ENCODE measurements at places on chromosomes 5 and 9.

DNA sequence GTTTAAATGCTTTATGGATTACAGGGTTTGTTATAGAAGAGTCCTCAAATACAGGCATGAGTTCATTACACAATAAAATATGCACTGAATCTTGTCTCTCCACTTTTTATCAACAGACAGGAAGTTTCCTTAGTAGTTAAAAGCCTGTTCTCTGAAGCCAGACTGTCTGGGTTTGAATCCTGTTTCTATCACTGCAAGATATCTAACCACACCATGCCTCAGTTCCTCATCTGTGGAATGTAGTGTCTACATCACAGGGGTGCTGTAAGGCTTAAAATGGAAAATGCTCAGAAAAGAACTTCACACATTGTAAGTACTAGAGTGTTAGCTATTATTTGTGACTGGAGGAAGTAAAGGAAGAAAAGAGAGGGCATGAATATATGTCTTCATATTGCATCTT lies 9.3 kb downstream of the LIX1 start:
- DNase-seq, result no peak

- DNase-seq, result no peak
These were observed 13.9 kb upstream of the OSMR start for GRCh38 chr5:38831909-38832308.

DNA sequence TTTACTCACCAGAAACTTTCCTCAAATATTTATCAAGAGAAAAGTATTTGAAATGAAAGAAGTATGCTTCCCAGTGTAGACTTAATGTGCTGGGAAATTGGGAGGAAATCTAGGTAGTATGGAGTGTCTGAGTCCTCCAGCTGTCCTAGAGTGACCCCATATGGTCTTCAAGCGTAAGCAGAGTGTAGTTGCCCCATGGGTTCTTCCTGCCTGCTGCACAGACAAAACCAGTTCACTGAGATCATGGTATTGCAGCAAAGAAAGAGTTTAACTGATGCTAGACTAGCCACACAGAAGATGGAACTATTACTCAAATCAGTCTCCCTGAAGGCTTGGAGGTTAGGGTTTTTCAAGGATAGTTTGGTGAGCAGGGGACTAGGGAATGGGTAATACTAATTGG lies 114.9 kb upstream of the PRLR start:
- no peak for DNase-seq

DNA sequence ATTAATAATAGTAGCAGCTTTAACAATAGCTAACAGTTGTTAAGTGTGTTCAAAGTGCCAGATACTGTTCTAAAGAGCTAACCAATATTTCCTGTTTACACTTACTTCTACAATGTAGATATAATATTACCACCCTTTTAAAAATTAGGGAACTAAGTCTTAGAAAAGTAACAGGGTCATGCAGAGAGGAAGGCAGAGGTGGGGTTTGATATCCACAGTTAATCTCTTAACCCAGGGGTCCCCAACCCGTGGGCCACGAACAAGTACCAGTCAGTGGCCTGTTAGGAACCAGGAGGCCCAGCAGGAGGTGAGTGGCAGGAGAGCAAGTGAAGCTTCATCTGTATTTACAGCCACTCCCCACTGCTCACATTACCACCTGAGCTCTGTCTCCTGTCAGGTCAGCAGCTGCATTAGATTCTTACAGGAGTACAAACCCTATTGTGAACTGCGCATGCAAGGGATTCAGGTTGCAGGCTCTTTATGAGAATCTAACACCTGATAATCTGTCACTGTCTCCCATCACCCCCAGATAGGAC lies 89.1 kb downstream of the ACTL7B start:
- DNase-seq, result no peak

GRCh38 chr5:79143684-79144379 lies 32.2 kb downstream of the BHMT start:
- DNase-seq, result no peak

DNA sequence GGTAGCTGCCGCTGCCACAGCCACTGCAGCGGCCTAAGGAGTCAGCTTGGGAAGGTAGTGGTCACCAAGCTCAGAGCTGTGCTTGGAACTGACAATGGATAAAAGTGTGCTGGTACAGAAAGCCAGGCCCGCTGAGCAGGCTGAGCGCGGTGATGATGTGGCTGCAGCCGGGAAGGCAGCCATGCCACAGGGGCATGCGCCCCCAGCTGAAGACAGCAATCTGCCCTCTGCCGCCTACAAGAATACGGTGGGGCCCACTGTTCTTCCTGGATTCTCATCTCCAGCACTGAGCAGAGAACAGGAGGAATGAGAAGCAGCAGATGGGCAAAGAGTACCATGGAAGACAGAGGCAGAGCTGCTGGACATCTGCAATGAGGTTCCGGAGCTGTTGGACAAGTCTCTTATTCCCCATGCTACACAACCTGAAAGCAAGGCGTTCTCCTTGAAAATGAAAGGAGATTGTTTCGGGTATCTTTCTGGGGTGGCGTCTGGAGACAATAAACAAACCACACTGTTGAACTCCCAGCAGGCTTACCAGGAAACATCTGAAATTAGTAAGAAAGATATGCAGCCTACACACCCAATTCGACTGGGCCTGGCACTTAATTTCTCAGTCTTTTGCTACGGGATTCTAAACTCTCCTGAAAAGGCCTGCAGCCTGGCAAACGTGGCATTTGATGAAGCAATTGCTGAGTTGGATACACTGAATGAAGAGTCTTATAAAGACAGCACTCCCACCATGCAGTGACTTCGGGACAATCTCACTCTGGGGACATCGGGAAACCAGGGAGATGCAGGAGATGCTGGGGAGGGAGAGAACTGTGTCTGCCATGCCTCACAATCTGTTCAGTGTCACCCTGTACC lies 22.8 kb upstream of the ANKRD18A start:
- no peak for DNase-seq

DNA sequence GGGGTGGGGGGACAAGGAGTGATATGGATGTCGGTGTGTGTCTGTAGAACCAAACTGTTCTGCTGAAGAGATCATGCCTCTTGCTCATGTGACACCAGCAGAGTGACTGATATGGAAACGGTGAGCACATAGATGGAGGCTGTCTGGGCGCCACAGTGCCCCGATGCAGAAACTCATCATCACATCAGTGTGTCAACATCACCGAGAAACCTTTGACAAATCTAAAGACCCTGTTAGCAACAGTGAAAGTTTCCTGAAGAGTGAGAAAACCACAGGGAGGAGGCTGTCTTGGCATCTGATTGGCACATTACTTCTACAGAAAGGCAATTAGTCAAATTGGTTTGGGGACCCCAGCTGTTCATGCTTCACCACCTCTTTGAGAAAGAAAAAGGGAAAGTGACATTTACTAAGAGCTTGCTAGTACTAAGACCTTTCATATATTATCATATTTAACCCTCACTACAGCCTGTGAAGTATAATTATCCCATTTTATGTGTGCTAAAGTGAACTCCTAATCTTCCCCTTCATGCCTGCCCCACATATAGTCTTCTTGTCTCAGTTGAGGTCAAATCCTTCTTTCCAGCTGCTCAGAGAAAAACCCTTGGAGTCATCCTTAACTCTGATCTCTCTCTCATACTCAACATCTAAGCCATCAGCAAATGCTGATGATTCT lies 25.6 kb downstream of the CSF2 start:
- DNase-seq, result peak; percentile 78

GRCh38 chr9:2686911-2687310 lies 30.4 kb upstream of the KCNV2 start:
- no peak for DNase-seq

GRCh38 chr5:41762426-41762825 lies 107.8 kb downstream of the OXCT1 start:
- no peak for DNase-seq

DNA sequence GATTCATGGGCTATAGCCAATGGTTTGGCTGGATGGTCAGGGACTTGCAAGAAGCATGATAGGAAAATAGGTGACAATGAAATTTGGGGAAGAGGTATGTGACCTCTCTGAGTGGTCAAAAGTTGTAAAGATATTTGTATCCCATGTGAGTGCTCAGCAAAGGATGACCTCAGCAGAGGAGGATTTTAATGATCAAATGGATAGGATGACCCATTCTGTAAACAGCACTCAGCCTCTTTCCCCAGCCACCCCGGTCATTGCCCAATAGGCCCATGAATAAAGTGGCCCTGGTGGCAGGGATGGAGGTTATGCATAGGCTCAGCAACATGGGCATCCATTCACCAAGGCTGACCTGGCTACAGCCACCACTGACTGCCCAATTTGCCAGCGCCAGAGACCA lies 138.4 kb upstream of the SPDL1 start:
- DNase-seq, result no peak

DNA sequence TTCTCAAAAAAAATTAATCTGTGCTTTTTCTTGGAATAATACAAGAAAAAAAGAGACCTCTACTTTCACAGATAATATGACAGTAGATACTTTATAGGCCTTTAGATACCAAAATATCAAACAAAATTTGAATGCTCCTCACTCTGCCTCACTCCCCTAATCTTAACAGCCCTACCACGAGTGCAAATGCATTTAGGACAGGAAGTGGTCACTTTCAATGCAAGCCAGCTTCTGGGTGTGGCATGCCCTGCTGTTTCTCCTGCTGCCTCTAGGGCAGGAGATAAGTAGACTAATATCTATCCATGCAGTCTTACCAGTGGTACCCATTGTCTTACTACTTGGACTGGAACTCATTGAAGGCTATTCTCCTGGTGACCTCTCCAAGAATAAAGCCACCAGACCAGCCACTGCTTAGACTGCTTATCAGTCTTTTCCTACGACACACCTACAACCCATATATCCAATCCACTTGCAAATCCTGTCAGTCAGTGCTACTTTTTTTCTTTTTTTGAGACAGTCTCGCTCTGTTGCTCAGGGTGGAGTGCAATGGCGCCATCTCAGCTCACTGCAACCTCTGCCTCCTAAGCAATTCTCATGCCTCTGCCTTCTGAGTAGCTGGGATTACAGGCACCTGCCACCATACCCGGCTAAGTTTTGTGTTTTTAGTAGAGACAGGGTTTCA lies 23.0 kb downstream of the FRRS1L start:
- no peak for DNase-seq

DNA sequence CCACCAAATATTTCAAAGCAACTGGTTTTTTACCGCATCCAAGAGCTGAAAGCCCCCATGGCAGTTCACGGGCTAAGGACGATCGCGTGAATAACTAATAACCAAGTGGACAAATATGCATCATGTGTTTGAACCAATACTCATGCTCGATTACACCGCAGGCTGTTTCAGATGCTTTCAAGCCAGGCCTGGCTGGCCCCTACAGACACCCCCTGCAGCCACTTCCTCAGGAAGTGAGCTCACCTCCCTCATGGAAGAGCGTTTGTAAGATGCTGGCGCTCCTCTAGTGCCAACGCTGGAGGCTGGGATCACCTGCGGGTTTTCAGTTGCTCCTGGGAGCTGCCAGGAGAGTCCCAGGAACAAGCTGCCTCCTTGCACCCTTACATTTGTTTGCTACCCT lies 53.9 kb upstream of the PTCH1 start:
- DNase-seq, result no peak

- no peak for DNase-seq
These were observed 309.8 kb upstream of the IRX4 start for GRCh38 chr5:2192496-2192895.

GRCh38 chr5:123448017-123448617 lies 24.9 kb upstream of the CEP120 start:
- no peak for DNase-seq

- no peak for DNase-seq
These were observed 119.4 kb upstream of the MVB12B start for GRCh38 chr9:126207256-126207655.

DNA sequence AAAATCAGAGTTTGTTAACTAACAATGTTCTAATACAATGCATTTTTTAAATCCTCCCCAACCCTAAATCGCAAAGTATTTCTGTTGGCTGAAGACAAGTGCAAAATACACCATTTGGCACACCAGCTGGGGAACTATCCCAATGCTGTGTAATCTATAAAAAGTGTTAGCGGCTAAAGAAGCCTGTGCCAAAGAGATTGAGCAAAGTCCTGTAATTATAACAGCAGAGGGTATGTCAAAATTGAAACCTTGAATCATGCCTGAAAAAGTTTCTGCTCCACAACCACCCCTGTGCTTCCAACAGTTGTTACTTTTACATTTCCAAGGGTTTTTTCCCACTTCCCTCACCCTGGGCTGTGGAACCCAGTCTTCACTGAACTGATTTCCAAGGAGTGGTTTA lies 83.1 kb upstream of the PLPP6 start:
- DNase-seq, result no peak

DNA sequence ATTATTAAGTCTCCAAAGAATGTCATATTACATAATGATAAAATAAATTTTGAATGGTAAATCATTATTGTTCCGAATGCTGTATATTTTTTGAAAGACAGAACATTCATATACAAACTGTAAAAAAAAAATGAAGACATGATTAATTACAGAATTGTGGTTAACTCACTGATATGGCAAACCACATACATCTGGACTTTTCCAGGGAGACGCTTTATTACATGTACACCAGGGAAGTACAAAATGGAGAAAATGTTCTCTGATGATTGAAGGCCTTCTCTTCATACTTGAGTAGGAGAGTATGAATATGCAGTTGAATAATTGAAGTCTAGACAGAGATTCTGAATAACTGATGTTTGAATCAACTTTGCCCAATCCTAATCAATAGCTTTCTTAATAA lies 1886.9 kb downstream of the EFNA5 start:
- no peak for DNase-seq

DNA sequence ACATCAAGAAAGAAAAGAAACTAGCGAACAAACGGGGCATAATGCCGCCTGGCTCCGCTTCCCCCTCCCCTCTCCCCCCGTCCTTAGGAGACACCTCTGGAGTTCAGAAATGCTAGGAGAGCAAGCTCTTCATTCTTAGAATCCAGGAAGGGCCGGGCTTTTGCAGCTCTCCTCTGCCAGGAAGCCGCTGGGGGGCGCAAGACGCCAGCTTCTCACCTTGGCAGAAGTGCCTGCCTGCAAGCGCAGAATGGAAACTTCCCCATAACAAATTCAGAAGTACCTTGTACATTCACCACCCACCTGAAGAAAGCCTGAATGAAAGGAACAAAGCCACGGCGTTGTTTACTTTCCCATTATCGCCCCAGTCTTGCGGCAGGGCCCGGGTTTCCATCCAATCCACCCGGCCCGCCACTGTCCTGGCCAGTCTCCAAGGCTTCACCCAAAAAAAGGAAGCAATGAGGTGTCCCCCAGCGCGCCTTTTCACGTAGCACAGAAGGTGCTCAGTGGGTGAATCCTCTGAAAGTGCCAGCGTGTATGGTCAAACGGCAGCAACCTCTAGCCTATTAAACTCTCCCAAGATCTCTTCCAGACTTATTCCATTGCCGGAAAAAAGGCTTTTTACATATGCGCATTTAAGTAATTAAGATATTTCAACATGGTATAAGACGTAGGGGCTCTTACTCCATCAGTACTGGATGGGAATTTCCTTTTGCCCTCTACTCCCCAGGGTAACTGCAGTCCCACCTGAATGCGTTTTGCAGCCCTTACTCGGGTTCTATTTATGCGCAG lies 1.6 kb upstream of the GADD45G start:
- peak; percentile 93 for DNase-seq

DNA sequence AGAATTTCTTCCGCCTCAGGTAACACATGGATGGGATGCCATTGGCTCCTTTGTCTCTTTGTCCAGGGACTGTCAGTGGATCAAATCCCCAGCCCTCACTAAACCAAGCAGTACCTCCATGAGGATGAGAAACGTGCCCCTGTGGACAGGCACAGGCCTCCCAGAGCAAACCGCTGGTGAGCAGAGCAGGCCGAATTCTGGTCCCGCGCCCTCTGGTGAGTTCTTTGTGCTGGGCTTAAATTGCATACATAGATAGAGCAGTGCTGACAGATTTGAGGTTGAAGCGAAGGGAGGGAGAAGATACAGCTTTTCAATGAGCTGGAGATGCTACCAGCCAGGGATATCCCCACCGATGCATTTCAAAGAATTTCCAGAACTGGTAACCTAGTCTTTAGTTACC lies 143.8 kb downstream of the HSD17B3 start:
- DNase-seq, result no peak

GRCh38 chr5:57736716-57737115 lies 254.1 kb upstream of the ACTBL2 start:
- DNase-seq, result no peak
